Stimulated activated CD8-positive, alpha-beta memory T cell treated with anti-CD3 and anti-CD28 coated beads, Interleukin-7, amount 100 ng/mL, for 48 hours (primary cell): ENCODE measurements at places on chromosomes 2 and 18.

DNA sequence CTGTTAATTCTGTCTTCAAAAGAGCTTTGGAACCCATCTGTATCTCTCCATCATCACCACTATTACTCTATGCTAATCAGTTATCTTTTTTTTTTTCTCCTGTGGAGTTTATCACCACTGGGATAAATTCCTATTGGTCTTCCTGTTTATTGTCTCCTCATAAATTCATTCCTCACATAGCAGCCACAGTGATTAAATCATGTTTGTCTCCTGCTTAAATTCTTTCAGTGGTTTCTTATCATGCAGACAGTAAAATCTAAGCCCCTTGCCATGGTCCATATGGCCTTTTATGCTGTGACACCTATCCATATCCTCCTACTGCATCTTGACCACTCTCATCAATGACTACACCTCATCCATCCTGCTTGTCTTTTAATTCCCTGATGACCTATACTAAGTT lies 239.8 kb upstream of the ZEB2 start:
- DNase-seq: no peak

DNA sequence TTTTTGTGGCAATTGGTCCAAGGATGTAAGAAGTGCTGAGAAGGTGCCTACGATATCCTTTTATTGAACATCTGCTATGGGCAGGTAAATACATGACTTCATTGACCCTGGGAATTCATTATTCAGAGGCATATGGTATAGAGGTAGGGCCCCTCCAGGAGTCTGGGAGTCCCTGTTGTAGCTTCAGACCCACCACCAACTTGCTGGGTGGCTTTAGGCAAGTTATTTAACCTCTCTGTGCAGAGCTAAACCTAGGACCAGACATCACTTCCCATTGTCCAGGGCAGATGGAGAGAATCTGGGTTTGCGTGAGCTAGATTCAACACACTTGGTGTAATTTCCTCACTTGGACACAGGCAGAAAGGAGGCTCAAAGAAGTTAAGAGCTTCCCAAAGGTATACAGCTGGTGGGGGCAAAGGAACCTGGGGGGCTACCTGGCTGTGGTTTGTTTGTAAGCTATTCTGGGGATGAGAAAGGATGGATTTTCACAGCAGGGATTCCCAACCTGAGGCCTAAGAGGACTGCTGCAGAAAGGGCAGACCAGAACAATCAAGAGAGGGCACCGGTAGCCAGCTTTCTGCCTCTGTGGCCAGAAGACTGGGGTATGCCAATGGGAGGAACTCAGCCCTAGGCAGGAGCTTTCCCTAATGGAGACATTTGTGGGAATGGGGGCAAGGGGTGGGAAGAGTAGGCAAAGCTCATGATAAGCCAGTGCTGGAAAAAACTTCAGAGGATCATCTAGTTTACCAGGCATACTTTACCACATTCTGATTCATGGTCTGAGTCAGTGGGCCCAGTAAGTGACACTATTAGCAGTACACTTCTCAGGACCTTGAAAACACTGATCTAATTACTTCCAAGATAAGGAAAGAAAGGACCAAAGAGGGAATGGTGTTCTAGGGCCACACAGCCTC lies 102.7 kb upstream of the SMAD2 start:
- no peak for DNase-seq

DNA sequence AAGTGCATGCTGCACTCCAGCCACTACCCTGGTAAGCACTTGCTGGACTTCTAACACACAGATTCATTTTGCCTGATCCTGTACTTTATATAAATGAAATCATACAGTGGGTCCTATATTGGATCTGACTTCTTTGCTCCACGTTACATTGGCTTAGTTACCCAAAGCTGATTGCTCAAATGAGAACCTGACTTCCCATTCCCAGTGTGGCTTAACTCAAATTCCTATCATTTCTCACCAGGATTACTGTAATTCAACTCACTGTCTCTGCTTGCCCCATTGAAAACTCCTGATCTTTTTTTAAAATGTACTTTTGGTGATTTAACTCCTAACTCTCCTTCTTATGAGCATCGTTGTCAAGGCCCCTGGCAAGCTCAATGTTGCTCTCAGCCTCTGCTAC lies 1.4 kb downstream of the RSAD2 start:
- no peak for DNase-seq

GRCh38 chr2:164711766-164712138 lies 90.5 kb upstream of the GRB14 start:
- no peak for DNase-seq

DNA sequence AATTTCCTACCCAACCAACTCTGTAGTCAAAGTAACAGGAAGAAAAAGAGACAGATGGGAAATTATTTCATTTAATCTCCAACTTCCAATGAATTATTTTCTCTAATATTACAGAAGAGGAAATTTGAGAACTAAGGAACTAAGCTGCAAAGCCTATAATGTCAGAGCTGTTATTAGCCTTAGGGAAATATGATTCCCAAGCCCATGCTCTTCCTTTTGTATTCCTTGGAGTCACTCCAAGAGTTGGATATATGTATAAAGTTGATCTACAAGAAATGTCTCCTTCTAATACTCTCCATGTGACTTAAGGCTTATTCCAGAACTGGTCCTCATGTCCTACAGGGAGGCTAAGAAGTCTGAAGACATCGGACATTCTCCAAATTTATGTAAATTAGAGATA lies 31.6 kb upstream of the VWC2L start:
- DNase-seq: no peak

DNA sequence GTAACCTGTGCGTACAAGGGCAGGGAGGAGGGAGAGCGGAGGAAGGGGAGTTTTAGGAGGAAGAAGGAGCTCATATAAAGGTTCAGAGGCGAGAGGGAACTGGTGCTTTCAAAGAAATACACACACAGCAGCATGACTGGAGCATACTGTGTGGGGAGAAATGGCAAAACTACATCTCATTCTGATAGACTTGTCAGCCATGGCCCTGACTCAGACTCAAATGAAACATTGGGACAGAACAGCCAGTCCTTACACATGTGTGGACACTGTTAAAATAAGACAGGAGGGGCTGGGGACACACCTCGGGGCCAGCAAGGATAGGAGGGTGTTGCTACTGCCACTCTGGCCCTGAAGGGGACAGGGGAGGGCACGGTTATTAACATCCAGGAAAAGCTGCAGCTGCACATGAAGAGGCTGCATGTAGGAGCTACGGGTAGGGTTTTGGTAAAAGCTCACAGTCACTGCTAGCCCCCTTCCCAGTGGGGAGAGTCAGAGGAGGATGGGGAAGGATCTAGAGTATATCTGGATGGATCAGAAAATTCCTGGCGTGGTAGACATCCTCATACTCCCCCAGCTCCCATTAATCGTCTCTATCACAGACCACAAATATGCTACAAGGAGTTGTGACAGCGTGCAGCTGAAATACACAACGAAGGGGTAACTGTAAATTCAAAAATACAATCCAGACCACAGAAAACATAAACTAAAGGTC lies 110.5 kb downstream of the GATA6 start:
- DNase-seq: no peak

- DNase-seq: no peak
Measured at GRCh38 chr2:160334028-160334741, 134.1 kb upstream of the ITGB6 start.

- no peak for DNase-seq
Measured at GRCh38 chr2:210366675-210367080, 51.7 kb upstream of the MYL1 start.

GRCh38 chr18:35311496-35311895 lies 21.5 kb upstream of the ZSCAN30 start:
- DNase-seq: no peak
